Activated CD8-positive, alpha-beta memory T cell treated with anti-CD3 and anti-CD28 coated beads, Interleukin-2, amount 50 U/mL, for 4 hours (primary cell): ENCODE measurements at places on chromosomes 4 and X.

DNA sequence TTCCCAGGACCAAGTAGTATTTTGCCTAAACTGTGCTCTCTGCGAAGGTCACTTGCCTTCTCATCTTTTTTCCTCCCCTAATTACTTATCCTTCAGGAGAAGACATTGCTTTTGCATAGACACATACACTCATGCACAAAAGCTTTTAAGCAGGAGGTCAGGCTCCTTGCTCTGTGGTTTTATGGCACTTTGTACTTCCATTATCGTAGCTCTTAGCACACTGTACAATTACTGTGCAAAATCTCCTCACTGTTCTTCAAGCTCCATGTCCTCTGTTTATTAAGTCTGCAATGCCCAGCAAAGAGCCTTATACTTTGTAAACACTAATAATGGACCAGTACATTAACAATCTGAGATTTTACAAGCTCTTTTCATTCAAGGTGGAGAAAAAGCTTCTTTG lies 188.4 kb upstream of the GNPDA2 start:
- no peak for DNase-seq

DNA sequence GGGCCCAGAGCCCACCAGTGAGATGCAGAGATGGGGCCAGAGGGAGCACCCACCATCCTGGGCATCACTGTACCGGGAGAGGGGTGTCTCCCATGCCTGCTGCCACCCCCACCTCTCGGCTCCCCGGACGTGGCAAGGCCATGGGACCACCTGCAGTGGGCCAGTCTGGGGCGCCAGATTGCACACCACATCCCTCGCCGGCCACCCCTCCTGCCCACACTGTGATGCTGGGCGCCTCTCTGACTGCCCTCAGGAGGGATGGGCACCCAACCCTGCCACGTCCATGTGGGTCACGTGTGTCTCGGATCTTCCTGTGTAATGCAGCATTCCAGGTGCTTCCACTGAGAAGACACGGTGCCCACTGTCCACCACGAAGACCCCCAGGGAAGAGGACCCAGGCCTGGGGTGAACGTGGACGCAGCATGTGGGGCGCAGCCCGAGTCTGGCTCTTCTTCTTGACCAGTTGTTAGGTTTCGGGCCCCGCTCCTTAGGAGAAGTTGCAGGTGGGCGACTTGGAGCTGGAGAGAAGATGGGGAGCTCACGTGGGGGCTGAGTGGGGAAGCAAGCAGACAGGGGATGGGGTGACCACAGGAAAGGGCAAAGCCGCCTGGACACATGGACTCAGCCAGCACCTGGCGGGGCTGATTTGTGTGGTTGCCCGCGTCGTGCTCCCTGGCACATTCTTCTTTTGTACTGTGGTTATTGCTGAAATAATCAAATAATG lies 47.7 kb downstream of the ZFYVE28 start:
- no peak for DNase-seq

GRCh38 chr4:112982680-112983079 lies 66.8 kb upstream of the ANK2 start:
- DNase-seq = no peak

- no peak for DNase-seq
Measured at GRCh38 chrX:137855490-137855889, 289.6 kb downstream of the ZIC3 start.

DNA sequence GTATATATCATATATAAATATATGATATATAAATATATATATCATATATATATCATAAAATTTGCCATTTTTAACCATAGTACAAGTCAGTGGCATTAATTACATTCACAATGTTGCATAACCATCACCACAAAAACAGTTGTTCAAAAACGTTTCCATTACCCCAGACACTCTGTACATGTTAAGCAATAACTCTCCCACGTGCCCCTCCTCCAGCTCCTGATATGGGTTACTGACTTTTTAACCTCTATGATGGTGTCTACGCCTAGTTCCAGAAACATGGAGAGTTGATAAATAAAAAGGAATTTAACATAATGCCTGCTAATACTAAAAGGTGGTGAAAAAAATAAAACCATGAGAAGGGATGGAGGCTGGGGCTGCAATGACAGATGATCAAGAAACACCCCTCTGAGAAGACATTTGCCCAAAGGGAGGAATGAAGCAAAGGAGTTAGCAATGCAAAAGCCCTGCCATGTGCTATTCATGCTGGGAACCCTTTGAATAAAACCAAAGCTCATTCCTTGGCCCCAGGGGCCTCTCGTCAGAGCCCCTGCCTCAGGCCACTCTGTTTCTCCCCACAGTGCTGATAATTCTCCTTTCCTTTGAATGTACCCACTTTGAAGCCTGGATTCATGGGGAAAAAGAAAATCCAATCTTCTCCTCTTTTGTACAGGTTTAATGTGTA lies 144.3 kb downstream of the NWD2 start:
- DNase-seq = no peak

DNA sequence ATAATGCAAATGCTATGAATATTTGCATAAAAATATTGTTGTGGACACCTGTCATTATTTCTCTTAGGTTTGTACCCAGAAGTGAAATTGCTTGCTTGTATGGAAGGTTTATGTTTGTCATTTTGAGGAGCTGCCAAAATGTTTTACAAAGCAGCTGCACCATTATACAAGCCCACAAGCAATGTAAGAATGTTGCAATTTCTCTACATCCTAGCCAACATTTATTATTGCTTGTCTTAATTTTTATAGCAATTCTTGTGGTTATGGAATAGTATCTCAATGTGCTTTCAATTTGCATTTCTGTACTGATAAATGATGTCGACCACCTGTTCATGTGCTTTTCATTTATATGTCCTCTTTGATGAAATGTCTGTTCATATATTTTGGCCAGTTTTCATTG lies 18.7 kb upstream of the RBMX start:
- DNase-seq = no peak

- no peak for DNase-seq
Measured at GRCh38 chr4:17492876-17493275, 19.0 kb downstream of the QDPR start.

DNA sequence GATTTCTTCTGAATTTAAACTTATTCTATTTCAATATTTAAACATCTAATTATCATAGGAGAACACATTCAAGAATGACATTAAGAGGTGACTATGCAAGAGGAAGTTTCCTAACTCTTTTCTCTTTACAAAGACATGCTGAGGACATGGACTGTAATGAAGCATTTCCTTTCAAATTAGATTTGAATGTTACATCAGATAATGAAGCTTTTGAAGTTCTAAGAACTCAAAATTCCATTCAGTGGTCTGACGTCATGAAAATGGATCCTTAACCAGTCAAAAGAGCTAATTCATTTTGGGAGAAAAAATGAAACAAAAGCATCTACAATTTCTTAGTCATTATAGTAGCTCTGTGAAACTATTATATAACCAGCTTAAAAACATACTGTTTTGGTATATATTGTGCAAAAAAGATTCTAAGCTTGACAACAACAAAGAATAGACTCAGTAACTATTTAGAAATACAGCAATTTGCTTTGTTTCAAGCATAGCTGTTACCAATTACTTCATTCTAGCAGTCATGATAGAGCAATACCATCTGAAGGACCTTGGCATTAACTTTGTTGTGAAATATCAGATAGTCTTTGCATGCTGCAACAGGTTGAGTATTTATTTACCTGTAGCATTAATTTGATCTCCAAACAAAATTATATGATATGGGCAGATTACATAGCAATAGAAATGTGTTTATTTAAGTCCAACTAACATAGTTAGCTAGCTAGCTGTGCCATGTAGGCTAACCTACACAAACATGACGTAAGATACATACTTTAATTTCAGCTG lies 13.7 kb upstream of the DTHD1 start:
- no peak for DNase-seq

- DNase-seq = no peak
Measured at GRCh38 chrX:68947882-68948605, 119.2 kb downstream of the EFNB1 start.

GRCh38 chr4:22842360-22843018 lies 149.8 kb downstream of the GBA3 start:
- no peak for DNase-seq

GRCh38 chrX:44223150-44223549 lies 120.3 kb downstream of the EFHC2 start:
- DNase-seq = no peak

- DNase-seq = no peak
Measured at GRCh38 chr4:121957266-121957665, 5.4 kb upstream of the TRPC3 start.

- DNase-seq = no peak
Measured at GRCh38 chr4:99144070-99144469, at the start of gene ADH4. Gene ADH4 (minus strand): TSS chr4:99144297. CDS start chr4:99144222, 75 bp downstream.

DNA sequence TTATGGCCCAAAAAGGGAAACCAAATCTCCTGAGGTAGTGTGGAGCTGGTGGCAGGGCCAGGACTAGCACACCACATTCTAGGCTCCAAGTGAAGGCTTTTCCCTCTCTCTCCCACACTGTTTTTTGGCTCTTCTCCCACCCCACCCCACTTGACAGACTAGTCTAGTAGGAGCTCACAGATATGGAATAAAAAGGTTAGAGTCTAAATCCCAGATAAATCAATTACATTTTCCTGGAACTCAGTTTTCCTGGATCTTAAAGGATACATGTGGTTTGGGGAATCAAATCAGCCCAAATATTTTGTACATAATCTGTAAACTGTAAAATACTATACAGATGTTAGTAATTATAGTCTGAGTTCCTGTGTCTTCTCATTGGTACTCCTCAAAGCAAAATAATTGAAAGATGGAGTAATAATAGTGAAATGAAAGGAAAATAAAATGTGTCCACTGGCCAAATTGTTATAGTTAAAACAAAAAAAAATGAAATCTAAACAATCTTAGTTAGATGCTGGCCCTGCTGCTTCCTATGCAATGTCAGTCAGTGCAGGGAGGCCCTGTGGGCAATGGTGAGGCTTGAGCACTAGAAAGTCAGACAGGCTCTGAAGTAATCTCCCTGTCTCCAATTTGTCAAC lies 370.4 kb upstream of the CPEB2 start:
- no peak for DNase-seq

- DNase-seq = no peak
Measured at GRCh38 chr4:40908297-40908696, 158.5 kb downstream of the NSUN7 start.

- no peak for DNase-seq
Measured at GRCh38 chr4:122532766-122533165, 76.2 kb upstream of the IL2 start.

DNA sequence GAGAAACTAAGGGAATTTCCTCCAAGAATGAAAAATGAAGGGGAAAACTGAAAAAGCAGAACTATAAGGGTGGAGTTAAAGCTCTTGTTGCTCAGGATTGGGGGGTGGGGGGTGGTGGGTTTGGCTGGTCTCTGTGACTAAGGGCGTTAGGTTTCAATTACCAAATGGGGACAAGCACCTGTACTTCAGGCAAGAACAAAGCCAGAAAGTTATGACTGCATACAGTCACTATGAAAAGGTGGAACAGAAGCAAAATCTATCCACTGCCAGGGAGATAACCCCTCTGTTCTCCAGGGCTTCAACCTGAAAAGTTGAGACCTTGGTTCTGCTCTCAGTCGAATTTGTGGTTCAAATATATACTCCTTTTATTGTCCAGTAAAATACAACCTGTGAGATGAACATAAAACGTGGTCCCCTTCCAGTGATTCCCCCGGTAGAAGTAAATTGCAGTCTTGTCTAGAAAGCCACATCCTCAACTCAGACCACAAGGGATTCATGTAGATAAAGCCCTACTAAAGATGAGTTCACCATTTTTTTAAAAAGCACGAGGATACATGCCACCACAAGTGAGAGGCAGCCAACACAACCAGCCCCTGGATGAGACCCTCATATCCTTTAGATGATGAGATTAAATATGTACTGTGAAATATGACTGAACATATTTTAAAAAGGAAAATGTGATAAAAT lies 257.1 kb upstream of the RPS6KA3 start:
- DNase-seq = no peak

GRCh38 chr4:174749091-174749490 lies 80.0 kb downstream of the GLRA3 start:
- DNase-seq = no peak

DNA sequence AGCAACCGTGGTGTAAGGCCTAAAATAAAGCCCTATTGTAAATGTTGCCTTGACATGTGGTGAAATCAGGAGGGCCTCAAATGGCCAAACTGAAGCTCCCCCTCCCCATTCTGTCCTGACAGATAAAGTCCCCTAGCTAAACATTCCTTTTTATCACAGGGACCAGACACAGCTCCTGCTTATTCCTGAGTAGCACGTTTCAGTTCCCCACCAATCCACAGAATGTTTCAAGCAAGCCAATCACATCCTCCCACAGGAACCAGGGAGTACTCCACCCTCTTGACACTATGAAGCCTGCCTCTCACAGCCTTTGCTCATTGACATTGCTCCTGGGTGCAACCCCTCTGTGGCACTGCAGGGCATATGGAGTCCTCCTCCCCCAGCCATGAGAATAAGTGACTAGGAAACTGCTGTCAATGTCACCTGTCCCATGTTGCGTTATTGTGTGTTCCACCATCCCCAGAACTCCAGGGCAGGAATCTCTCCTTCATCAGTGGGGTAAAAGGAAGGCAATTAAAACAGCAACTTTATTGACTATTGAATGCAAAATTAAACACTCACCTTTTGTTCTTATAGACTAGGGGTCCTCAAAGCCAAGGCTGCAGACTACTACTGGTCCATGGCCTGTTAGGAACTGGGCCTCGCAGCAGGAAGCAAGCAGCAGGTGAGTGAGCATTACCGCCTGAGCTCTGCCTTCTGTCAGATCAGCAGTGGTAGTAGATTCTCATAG lies 128.1 kb downstream of the COL25A1 start:
- no peak for DNase-seq

DNA sequence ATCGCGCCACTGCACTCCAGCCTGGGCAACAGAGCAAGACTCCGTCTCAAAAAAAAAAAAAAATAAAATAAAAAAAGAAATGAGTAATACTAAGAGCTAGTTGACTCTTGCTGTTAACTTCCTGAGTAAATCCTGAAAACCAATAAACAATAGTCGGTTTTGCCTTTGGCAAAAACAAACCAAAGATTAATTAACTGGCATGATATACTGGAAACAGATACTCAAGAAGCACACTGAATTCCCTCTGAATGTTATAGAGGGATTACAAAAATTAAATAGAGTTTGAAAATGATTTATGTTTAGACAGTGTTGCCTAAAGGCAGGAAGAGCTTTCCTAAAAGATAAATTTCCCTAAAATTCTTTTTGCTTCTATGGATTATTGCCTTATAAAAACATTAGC lies 1702.3 kb downstream of the STIM2 start:
- no peak for DNase-seq

DNA sequence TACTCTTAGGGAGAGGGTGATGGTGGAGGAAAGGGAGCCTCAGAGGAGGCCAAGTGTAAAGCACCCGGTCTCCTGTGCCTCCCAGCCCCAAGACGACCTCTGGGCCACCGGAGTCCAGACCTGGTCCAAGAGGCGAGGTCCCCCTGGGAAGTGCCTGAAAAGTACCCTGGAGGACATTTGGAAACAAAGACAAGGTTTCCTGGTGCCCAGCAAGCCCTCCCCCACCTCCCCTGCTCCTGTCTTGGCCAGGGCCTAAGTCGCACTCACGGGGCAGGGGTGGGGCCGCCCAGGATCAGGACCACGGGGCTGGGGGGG lies 532 bp upstream of the SH3BP2 start:
- no peak for DNase-seq

- DNase-seq = no peak
Measured at GRCh38 chr4:28682847-28683246, 1822.2 kb downstream of the STIM2 start.
